ENCODE measurements at places on chromosomes 5 and 9.

DNA sequence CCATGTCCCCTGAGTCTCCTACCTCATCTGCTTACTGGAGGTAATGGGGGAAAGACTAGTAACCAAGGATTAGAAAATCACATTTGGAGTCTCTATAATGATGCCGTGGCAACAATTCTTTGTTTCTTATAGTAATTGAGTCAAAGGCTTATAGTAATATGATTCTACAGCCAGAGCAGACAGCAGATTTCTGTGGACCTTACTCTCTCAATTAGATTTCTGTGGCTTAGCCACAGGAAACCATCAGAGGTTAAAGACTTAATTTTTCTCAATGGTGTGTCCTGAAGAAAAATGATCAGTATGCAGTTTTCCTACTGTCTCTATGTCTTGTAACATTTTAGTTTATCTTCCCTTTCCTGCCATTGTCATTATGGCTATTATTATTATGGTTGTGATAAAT is 59.3 kb upstream of the CD180 start:
- DNase-seq = no peak

DNA sequence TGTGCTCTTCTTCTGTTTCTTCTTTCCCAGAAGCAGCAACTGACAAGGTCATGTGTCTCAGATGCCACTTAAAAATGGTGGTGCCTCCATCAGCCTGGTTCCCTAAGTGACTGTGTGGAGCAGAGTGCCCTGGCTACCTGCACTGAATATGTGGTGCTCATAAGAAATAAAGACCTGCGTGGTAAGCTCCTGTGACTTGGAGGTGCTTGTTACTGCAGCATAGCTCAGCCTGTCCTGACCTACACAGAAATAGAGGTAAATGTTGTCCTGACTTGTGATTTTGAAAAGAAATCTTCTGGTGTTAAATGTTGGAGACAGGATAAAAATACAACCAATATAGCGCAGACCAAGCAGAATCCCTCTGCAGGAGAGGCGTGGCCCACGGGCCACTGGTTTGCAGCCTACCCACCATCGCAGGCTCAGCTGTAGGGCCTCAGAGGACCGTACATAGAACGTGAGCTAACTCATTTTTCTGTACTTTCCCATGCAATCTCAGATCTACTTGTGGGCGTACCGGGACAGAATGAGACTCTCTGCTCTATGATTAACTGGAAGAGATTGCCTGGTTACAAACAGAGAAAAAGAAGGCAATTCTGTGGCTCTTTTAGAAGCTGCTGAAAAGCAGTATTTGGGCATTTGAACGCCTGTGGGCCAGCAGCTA is 79.4 kb upstream of the UNC5A start:
- no peak for DNase-seq

DNA sequence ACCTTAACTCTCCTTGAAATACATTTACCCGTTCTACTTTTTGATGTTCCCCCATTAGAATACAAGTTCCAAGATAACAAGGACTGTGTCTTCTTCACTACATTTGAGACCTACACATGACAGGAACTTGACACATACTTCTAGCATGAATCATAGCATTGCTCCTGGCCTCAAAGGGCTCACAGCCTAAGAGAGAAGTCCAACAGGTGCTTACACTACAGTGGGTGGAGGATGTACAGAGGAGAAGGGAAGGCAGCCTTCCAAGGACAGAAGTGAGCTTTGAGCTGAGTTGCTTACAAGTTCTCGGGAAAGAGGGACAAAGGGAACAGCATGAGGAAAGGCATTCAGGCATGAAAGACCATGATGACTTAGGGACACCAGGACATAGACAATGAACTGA is 56.9 kb upstream of the MSX2 start:
- DNase-seq = no peak

DNA sequence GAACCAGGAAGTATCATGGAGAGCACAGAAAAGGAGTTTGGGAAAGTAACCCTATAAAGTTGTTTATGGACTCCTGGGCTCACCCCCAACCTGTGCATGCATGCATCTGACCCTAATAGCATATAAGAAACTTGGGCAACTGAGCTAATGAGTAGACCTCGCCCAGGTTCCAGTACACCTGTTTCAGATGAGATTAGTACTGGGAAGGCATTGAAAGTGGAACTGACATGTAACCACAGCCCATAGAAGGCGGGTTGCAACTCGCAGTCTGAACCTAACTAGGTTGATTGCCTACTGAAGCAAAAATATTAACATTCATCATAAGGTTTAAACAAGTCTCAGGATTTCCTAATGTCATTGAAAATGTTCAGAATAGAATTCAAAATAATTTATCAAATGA is 87.0 kb downstream of the WNK2 start:
- no peak for DNase-seq

GRCh38 chr5:180105827-180106312 is 34.3 kb upstream of the RNF130 start:
- DNase-seq = no peak

DNA sequence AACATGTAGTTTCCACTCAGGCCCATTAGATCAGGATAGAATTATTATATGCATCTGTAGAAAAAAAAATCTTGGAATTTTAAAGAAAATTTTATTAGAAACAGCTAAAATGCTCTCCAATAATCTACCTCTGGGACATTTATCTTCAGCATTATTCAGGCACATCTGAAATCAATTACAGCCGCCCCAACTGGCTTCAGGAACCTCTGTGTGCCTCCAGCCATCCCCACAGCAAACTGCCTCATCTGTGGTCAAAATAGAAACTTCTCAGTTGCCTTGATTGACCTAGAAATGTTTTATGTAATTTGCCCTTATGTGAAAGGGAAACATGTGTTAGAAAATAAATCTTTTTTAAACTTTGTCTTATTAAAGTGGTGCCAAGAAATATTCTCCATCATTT is 120.1 kb upstream of the LPAR1 start:
- DNase-seq = no peak

DNA sequence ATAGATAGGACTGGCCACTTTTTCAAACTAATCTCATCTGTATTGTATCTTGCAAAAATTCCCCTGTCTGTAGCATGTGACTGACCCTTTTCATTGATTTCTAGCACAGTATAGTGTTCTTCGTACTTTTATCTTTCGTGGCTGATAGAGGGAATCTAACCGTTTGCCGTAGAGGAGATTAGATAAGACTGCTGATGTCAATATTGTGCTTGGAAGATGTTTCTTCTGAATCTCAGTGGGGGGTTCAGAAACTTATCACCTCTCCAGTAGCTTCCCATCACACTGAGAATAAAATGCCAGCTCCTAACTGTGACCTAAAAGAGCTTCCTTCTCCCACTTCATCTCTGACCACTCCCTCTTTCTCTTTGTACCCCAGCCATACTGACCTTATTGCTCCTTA is 25.4 kb upstream of the ALDOB start:
- no peak for DNase-seq

GRCh38 chr9:128909859-128910258 is 10.9 kb upstream of the PHYHD1 start:
- no peak for DNase-seq

- DNase-seq = no peak
These were observed 69.4 kb upstream of the PSD2 start for GRCh38 chr5:139726248-139726647.

- DNase-seq = no peak
These were observed 149.7 kb downstream of the PAPPA start for GRCh38 chr9:116303270-116303669.

GRCh38 chr5:65366655-65367054 is 115.1 kb downstream of the ADAMTS6 start:
- no peak for DNase-seq

DNA sequence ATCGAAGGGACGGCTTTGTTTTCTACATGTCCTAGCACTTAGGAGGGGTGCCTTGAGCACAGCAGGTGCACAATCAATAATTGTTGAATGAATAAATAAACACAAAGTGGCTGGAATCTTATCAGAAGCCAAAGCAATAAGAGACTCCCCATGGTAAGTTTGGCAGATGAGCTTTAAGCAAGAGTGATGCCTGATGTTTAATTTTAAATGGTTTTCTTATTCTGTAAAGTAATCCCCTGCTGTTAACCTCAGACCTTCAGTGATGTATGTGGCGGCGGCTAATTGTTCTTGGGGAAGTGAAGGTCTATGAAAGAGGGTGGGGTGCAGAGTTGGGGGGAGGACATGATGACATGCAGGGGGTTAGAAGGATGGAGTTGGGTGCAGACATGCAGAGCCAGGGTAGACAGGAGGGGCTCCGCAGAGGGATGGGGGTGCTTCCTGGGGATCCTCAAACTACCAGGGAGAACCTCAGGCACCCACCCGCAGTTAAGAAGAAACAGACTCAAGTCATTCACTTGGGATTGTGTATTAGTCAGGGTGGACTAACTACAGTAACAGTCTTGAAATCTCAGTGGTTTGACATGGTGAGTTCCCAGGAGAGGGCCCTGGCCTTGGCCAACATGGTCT is 65.7 kb upstream of the SHB start:
- DNase-seq = no peak

DNA sequence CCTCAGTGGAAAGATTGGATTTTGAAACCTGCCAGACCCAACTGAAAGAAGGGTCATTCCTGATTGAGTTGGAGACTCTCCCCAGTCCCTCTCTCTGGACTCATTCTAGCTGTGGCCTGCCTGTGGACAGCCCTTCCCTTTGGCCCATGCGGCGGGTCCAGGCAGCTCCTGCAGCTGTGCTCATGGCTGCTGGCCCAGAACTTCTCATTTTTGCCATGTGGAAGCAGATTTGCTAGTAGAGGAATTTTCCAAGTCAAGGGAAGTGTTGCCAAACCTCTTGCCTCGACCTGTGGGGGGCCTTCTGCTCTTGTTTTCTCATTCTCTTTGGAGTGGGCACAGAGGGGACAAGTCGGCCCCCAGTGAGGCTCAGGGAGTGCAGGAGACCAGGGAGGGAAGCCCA is 89.2 kb downstream of the ANKRD33B start:
- no peak for DNase-seq
